ENCODE measurements at places on chromosomes 11 and 22.
A peak's percentile ranks its signal among the peaks of the same experiment; 100 is the strongest.

- DNase-seq = no peak
These were observed 10.6 kb downstream of the REXO2 start for GRCh38 chr11:114449845-114450244.

DNA sequence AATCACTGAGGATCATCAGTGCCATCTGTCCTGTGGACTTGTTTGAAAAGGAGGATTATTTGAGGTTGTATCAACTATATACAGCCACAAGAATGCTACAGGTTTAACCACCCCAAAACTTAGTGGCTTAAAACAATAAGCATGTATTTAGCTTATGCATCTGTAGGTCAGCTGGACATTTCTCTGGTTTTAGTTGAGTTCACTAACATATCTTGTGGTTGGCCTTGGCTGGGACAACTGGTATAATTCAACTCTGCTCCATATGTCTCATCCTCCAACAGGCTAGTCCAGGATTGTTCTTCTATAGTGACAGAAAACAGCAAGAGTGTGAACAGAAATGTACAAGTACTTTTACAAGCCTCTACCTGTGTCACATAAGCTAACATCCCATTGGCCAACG lies 49.9 kb upstream of the SOX6 start:
- no peak for DNase-seq

- DNase-seq = no peak
These were observed 16.8 kb downstream of the FZD4 start for GRCh38 chr11:86938203-86938899.

DNA sequence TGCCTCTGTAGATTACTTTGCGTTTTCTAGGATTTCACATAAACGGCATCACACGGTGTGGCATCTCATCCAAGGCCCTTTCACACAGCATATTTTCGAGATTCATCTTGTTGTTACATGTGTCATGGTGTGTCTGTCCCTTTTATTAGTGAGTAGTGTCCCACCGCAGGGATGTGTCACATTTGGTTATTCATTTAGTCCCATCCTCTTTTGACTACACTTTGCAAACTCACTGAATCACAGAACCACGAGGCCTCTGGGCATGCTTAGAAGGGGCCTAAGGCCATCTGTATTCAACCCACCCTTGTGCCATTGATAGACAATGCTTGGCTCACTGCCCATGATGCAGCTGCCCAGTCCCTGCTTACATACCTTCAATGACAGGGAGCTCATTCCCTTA lies 4.2 kb upstream of the RAC2 start:
- DNase-seq = no peak

- no peak for DNase-seq
These were observed 1.1 kb downstream of the CAVIN3 start for GRCh38 chr11:6319001-6319703.

GRCh38 chr11:67381244-67381972 lies 8.0 kb upstream of the CLCF1 start:
- no peak for DNase-seq

DNA sequence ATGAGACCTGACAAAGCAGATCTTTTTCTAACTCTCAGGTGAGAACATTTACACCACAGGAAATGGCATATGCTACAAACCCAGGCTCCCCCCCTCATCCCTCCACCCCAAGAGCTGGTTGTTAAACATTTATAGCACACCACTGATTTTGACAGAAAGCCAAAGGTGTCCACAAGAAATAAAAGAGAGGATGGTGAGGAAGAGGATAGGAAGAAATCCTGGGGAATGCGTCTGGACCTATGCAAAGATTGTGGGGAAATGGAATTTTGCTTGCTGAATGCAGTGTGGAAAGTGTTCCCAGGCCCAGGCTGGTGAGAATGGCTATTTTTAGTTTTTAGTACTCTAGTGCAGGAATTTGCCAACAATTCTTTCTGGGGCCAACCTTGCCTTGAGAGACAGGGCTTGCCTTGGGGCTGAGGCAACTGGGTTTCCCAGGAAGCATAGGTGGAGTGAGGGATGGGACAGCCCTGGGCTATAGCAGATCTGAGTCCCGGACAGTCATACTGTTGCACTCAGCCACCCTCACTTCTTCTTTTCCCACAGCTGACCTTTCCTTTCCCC lies 163.9 kb downstream of the ADAMTS15 start:
- DNase-seq = no peak

GRCh38 chr11:120235024-120235628 lies 4.8 kb upstream of the POU2F3 start:
- DNase-seq = peak; percentile 79

DNA sequence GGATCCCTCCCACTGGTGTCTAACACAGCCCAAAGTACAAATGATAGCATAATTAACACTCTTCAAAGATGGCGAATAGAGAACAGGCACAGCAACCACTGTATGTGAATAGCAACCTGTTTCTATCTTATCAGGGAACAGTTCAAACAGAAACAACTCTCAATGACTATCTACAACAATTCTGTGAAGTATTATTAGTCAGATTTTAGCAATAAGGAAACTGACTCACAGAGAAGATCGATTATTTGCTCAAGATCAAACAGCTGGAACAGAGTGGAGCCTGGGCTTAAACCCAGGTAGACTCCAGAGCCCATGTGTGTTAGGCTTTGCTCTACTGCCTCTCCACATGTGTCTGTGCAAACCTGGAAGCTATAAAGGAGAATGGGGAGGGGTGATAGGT lies 88.7 kb downstream of the C11orf58 start:
- DNase-seq = no peak

GRCh38 chr11:69603111-69603836 lies 37.7 kb upstream of the CCND1 start:
- no peak for DNase-seq

- no peak for DNase-seq
These were observed 12.2 kb upstream of the CDC42BPG start for GRCh38 chr11:64856382-64857227.

- DNase-seq = no peak
These were observed 109.4 kb downstream of the MICAL2 start for GRCh38 chr11:12219757-12220156.

Measured in type B pancreatic cell (in vitro differentiated cells).